Activated CD4-positive, CD25-positive, alpha-beta regulatory T cell treated with anti-CD3 and anti-CD28 coated beads, Interleukin-2, amount 50 U/mL, for 24 hours (primary cell): ENCODE measurements at places on chromosomes 6 and 20.

GRCh38 chr20:59495894-59496510 lies 108.3 kb upstream of the PHACTR3 start:
- ATAC-seq = no peak

- ATAC-seq = no peak
Observed at GRCh38 chr6:102950967-102951366, 1557.5 kb downstream of the GRIK2 start.

GRCh38 chr20:44692932-44693480 lies 22.2 kb upstream of the CCN5 start:
- no peak for ATAC-seq

DNA sequence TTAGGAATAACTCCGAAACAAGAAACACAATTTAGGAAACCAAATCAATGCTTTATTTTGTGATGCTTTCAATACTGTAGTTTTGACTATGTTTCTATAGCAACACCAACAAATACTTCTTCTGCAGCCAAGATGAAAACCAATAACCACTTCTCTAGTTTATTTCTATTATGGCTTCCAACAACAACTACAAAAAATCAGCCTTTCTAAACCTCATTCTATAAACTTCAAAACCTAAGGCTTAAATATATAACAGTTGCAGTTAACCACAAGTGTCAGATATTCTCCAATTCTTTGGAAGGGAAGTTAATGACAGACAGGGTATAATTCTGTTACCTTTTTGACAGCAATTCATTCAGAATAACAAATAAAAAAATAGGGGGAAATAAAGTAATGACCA lies 80.9 kb downstream of the EPB41L2 start:
- ATAC-seq = no peak

- no peak for ATAC-seq
Observed at GRCh38 chr6:166112580-166112979, 55.1 kb downstream of the TBXT start.

DNA sequence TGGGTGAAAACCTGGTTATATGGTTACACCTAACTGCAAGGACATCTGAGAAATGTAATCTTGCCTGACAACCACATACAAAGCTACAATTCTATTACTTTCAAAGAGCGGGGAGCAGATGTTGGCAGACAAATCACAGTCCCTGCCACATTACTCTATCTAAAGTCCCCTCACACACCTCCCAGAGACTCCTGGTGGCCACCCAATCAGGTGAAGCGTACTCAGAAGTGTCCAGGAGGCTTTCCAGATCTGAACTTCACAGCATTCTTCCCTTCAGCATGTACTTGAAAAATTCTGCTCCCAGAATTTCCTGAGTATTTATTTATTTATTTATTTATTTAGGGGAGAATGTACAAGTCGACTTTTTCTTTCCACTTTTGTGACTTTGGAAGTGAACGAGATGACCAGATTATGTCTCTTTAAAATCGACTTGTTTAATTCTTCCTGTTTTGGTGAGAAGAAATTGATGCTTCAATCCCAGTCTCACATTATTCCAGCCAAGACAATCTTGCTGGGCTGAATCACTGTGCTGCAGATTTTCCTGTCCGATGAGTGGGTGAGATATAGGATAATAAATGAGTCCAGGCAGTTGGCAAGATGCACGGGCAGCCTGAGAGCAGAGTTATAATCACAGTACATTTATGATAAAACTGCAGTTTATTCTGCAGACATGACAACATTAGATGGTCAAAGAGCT lies 46.9 kb upstream of the POPDC3 start:
- ATAC-seq = no peak

DNA sequence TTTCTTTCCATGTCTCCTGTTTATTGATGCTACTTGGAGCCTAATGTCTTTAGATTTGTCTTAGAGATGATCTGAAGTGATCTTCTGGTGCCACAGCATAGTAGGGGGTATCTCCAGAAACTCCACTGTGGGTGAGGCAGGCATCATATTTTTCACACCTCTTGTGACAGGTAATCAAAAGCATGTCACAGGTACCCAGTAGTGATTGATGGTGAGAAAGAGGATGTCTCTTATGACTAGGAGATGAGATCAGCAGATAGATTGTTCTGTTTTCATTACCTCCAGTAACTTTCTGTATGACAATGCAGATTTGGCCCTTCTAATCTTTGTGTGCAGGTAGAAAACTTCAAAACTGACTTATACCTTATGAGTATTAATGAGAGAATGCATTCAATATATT lies 13.5 kb downstream of the NCOA7 start:
- peak; percentile 90 for ATAC-seq

GRCh38 chr6:125219361-125219895 lies 65.9 kb downstream of the TPD52L1 start:
- no peak for ATAC-seq

DNA sequence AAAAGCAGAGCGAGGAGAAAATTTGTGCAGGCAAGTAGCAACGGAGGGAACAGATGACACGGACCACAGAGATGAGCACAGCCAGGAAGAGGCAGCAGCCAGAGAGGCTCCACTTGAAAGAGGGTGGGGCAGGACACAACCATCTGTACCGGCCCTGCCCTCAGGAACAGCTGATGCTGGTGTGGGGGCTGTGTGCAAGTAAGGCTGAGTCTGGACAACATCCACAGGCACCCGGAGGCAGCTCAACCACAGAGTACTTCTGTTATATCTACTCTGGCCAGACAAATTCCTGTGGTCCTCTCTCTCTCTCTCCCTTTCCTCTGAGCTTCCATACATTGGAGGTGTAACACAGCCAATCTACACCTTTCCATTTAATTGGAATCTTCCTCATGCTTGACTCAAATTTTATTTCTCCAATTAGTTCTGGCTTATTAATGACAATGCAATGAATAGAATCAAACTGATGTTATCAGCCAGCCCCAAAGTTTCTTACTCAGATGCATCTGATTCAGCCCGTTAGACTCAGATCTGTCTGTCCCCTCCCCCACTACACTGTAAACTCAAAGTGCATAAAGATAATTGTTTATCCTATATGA lies 24.9 kb downstream of the KIF13A start:
- no peak for ATAC-seq

- no peak for ATAC-seq
Observed at GRCh38 chr6:146902846-146903245, 301.4 kb upstream of the STXBP5 start.

GRCh38 chr20:45111799-45112471 lies 3.0 kb downstream of the WFDC5 start:
- ATAC-seq = no peak

DNA sequence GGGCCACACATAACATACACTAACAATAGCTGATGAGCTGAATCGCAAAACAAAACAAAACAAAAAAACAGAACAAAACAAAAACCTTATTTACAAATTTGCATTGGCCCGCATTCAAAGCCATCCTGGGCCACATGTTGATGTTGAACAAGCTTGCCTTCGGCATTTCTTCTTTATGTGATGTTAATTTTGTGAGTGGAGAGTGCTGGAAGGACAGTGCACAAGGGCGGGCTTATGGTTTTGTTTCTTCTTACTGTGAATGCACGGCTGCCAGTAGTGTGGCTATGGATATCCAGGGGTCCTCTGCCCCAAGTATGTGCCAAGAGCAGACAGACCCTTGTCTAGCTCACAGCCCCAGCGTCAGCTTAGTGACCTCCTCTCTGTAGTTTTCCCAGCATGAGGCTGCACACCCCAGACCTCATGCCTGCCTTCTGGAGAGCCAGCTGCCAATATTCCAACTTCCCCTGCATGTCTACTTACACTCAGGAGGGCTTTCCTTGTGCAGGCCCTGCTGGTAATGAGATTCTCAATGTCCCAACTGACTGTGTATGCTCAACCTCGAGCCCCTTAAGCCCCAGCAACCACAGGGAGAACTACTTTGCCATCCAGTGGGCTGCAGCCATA lies 24.9 kb downstream of the ZNF292 start:
- ATAC-seq = no peak

DNA sequence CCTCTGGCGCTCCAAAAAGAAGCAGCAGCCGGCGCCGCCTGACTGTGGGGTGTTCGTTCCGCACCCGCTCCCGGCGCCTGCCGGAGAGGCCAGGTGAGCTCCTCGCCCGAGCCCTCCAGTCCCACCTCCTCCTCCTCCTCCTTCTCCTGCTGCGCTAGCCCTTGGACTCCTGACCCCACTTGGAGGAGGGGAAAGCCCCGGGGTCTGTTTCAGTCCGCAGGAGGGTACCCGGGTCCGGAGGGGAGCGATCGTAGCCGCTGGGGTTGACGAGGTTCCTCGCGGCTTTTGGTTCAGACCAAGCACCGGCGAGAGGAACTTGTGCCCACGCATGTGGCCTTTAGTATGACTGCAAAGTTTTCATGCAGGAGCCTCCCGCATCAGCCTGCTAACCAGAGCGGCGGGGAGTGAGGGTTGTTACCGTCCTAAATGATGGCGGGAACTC lies 493 bp downstream of the CRYBG1 start:
- ATAC-seq = peak; percentile 14
